CD4-positive, alpha-beta memory T cell (primary cell): ENCODE measurements at places on chromosomes 2 and 18.

- DNase-seq, result no peak
These were observed 221.6 kb downstream of the LPIN1 start for GRCh38 chr2:11967946-11968465.

- no peak for DNase-seq
These were observed 454.5 kb downstream of the XIRP2 start for GRCh38 chr2:167342769-167343168.

GRCh38 chr2:42105330-42106256, 57.8 kb downstream of the PKDCC start:
- peak; percentile 89 for DNase-seq

GRCh38 chr2:5697562-5697961, 5.4 kb downstream of the SOX11 start:
- no peak for DNase-seq

DNA sequence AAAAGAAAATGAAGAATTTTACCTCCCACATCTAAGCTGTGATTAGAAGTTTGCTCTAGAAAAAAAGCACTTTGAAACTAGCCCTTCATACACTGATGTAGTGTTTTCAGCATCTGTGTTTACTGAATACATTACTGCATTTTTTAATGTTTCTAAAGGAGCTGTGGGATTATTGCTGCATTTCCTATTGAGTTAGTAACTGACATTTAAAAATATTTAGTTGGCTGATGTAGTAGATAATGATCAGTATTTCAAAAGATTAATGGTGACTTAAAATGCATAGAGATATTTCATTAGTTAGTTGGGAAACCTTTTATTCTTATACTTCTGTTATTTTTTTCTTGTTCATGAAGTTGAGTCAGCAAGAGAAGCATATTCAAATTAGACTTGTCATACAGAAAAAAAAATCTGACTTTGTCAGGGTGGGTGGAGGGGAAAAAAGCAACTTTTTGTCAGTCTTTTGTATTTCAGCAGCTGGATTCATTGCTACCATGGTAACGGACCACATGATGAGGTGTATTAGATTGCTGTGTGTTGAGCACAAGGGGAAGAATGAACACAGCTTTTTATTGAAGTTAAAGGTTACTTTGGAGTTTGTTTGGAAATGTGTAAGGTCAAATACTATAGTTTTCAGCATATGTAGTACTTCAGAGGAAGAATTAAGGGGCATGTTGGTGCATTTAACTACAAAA, at the start of gene DTNA:
TSS of gene DTNA (plus strand) at position 549 of the 692 bp plus-strand sequence. CDS start 45,679 bp downstream, outside the sequence.
- no peak for DNase-seq

DNA sequence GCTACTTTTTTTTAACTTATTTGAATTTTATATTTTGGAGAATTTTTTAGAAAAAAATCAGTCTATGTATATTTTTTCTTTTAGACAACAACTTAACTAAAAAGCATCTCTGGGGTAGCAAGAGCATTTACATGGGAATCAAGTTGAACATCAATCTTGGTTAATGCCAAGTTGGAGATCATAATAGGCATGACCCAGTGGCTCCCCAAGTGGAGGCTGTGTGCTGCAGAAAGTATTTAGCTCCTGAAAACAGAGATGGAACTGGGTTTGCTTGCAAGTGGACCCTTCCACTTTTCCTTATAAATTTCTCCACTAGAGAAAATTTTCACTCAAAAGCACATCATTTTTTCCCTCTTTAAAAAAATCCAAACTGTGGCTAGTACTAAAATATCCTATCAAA, 23.9 kb upstream of the CAVIN2 start:
- no peak for DNase-seq

DNA sequence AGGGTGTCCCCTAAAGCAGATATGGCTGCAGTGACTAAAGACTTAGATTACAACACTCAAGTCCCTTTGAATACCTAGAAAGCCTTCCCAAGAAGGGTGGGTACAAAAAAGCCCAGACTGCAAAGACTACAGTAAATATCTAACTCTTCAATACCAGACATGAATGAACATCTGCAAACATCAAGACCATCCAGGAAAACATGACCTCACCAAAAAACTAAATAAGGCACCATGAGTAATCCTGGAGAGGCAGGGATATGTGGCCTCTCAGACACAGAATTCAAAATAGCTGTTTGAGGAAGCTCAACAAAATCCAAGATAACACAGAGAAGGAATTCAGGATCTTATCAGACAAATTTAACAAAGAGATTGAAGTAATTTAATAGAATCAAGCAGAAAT, 138.2 kb upstream of the OTOS start:
- no peak for DNase-seq

- no peak for DNase-seq
These were observed 95.9 kb upstream of the CXCR4 start for GRCh38 chr2:136213836-136214235.

- no peak for DNase-seq
These were observed 207.6 kb upstream of the CCDC150 start for GRCh38 chr2:196431957-196432356.

GRCh38 chr2:159695795-159696448, 16.4 kb upstream of the MARCHF7 start:
- no peak for DNase-seq

DNA sequence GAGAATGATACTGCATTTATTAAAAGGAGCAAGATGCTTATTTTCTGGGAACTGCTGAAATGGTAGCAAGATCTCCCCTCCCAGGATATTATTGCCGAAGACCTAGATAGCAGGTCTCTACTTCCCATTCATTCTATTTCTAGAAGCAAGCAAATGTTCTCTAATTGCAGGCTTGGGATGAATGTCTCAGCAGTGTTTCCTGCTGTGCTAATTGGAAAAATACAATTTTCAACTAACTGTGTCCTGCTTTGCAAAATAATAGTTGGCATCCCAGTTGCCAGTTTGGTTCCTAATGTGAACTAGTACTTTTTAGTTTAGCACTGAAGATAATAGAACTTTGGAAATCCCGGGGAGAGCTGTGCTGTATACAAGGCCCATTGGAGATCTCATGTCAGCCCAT, 26.1 kb downstream of the SLC20A1 start:
- no peak for DNase-seq

- DNase-seq, result peak; percentile 56
These were observed 169.4 kb downstream of the THADA start for GRCh38 chr2:43426305-43427031.

DNA sequence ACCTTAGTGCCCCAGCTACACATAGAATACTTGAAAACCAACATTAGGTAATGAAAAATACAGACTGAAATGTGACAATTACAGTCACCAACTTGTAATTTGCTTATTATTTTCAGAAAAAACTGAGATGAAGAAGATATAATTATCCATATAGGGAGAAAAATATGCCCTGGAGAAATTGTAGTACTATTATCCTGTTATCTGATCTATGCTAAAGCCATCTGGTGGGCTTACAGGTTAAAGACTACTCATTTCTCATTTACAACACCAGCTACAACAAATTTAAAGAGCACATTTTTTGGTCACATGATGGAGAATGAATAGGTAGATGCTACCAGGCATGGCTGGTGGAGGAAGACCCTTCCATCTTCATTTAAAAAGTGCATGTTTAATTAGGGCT, 79.6 kb upstream of the NYAP2 start:
- no peak for DNase-seq

DNA sequence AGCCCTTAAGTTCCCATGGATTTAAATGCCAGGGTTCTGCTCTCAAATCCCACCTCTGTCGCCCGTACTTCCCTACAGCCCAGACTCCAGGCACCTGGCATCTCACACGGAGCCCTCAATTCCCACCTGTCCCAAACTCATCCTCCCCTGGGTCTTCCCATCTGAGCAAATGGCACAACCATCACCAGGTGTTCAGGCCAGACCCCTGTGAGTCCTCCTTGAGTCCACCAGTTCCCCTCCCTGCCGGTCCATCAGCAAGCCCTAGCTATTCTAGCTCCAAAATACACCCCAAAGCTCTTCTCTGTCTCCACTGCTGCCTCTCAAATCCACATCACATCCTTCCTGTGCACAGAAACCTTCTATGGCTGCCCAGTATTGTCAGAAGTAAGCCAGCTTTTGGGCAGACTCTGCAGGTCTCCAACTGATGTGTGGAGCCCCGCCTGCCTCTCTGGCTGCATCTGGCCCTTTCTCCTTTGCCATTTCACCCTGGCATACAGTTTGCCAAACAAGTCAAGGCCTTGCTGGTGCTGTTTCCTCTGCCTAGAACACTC, 67.7 kb downstream of the DNMT3A start:
- no peak for DNase-seq
